ENCODE measurements at places on chromosomes 11 and 22. TPM values are rescaled to one million over a fixed set of nuclear protein-coding genes. Genes with fewer than 3 reads are reported as not detected.

Gene LRRC56
- 0.73 TPM for total RNA-seq

Gene CNGA4
- total RNA-seq: not detected

Gene TSKU
- 16.9 TPM for total RNA-seq

Gene TSPAN4
- 217 TPM for total RNA-seq

Gene TMPRSS6
- not detected for total RNA-seq

Gene NXPE4
- total RNA-seq: not detected

Gene POU2AF2
- total RNA-seq: not detected

Gene P2RY2
- total RNA-seq: 15.2 TPM

Gene MPPED1
- total RNA-seq: not detected

Gene MRGPRE
- total RNA-seq: not detected

Gene CARD18
- not detected for total RNA-seq

Gene PATE2
- total RNA-seq: not detected
